ENCODE measurements at places on chromosomes 4 and X. TPM values are rescaled to one million over a fixed set of nuclear protein-coding genes. Genes with fewer than 3 reads are reported as not detected.

The RAB40A gene
- 0.89 TPM for total RNA-seq

The TEX13B gene
- total RNA-seq: not detected

The TACR3 gene
- 0.29 TPM for total RNA-seq

The VCX3B gene
- total RNA-seq: not detected

DNA sequence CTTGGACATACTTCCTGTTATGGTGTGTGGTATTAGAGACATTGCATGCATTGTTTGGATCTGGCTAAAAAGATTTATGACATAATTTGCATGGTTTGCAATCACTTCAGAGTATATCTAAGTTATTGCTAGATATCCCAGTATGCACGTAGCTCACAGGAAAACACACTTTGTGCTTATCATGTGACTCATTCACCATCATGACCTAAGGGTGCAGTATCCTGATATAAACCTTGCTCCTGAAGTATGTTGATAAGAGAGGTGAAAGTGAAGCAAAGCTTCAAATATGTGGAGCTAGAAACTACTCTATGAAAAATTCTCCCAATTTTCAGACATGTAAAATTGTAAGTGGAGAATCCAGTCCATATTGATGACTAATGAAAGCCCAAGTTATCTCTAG lies 46.9 kb upstream of the GRXCR1 start:
- DNase-seq: no peak

GRCh38 chrX:106302304-106302703 lies 134.2 kb downstream of the PWWP3B start:
- no peak for DNase-seq

DNA sequence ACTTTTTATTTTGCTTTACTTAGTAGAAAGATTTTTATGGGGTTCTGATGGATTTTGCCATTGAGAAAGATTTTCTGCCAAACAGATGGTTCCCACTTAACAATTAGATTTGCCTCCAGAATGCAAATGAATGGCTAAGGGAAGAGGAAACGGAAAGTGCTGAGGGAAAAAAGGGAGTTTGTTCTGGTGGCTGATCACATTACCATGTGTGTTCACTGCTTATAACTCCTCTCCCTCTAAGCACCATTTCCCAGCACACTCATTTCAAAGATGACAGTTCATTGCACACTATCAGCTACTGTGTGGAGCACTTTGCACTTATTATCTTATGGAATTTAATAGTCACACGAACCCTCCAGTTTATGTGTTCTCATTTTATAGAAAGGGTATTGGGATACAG lies 68.0 kb upstream of the GRID2 start:
- no peak for DNase-seq

GRCh38 chrX:24148535-24149350 lies 786 bp upstream of the ZFX start:
- DNase-seq: no peak

- no peak for DNase-seq
Observed at GRCh38 chr4:103853627-103854026, 133.8 kb upstream of the TACR3 start.

DNA sequence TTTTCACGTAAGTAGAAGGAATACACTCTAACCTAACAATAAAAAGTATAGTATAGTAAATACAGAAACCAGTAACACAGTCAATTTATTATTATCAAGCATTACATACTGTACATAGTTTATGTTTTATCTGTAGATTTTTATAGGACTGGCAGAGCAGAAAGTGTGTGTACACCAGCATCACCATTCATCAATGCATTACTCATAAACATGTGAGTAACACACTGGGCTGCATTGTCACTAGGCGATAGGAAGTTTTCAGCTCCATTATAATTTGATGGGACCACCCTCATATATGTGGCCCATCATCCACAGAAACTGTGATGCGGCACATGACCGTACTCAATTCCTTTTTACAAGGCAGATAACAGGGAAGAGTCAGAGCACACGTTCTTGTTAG lies 137.8 kb upstream of the RBPJ start:
- no peak for DNase-seq

GRCh38 chrX:68440940-68441339 lies 7.6 kb upstream of the OPHN1 start:
- no peak for DNase-seq

DNA sequence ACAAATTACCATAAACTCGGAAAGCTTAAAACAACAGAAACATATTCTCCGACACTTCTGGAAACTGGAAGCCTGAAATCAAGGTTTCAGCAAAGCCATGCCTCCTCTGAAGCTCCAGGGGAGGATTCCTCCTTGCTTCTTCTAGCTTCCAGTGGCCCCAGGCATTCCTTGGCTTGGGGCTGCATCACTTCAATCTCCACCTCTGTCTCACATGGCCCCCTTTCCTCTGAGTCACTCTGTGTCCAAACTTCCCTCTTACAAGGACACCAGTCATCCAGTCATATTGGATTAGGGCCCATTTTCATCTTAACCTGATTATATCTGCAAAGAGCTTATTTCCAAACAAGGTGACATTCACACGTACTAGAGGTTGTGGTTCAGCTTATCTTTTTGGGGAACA lies 17.3 kb downstream of the PARM1 start:
- no peak for DNase-seq

DNA sequence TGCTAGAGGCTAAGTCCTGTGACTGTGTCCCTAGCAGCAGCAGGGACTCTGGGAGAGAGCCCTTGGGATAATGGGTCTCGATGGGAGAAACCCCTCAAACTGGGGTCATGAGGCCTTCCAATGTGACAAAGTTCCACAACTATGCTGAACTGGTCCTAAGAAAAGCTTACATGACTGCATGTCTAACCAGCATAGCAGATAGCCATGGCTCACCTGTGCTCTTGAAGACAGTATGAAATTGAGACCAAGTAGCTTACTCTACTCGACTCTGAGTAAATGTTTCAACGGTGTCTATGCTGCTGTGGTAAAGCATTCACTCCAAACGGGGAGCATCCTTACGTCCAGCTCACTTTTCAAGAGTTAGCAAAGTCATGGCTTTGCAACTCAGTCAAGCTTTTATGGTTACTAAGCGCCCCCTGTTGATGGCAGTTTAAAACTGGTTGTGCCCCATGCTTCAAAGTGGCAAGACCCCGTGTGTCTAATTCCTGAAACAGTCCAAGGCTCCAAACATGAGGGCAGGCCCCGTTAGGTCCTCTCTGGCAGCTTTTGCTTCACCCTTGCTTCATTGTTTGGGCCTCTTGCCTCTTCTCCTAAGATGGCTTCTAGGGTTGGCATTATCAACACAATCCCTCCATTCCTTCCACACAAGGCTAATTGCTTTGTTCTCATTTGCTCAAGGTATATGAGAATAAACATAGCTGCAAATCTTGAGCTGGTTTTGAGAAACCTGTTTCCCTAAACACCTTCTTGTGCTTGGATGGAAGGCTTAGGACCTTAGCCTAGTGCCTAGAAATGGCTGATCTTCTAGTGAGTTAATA lies 46.6 kb downstream of the CCNG2 start:
- peak; percentile 54 for DNase-seq

DNA sequence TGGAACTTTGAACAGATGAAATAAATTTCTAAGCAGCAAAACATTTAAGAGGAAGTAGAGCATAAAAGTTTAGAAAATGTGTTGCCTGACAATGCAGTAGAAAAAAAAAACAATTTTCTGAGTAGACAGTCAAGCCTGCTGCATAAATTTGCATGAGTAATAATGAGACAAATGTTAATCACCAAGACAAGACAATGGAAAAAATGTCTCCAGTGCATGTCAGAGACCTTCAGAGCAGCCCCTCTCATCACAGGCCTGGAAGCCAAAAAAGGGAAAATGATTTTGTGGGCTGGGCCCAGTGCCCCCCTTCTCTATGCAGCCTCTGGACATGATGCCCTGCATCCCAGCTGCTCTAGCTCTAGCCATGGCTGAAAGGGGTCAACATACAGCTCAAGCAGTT lies 204.6 kb downstream of the COX18 start:
- DNase-seq: no peak

GRCh38 chr4:76968937-76969336 lies 19.4 kb downstream of the SEPTIN11 start:
- DNase-seq: no peak

GRCh38 chr4:48683784-48684666 lies 96.1 kb downstream of the FRYL start:
- no peak for DNase-seq

- no peak for DNase-seq
Observed at GRCh38 chr4:102388611-102389010, 43.3 kb upstream of the SLC39A8 start.

DNA sequence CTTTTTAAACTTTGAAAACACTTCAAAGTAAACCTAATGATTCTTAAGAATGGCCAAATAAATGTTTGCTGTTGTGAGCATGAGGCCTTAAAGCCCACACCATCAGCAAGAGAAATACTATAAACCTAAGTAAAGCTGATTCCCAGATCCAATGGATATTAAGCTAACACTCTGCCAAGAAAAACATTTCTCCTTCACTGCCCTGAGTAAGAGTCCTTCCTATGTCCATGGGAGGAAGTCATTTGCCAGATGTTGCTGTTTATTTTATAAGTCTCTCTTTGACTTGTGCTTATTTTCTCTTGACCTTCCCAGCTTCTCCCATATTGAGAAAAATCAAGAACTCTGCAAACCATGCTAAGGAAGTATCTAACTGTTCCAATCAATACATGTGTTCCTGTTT lies 154.3 kb upstream of the EDNRA start:
- no peak for DNase-seq

- DNase-seq: no peak
Observed at GRCh38 chr4:92066485-92066884, 237.3 kb upstream of the GRID2 start.
